ENCODE measurements at places on chromosomes 6 and 20. TPM values are rescaled to one million over a fixed set of nuclear protein-coding genes. Genes with fewer than 3 reads are reported as not detected.

SLC22A2 gene
- 0.10 TPM for polyA plus RNA-seq

SIRPB1 gene
- 4.3 TPM for polyA plus RNA-seq

GSTA3 gene
- polyA plus RNA-seq, result not detected

SLC32A1 gene
- polyA plus RNA-seq, result not detected

OPRM1 gene
- polyA plus RNA-seq, result not detected

ALDH8A1 gene
- polyA plus RNA-seq, result 2.0 TPM

KHDC1 gene
- 7.0 TPM for polyA plus RNA-seq

ENPP4 gene
- 40.8 TPM for polyA plus RNA-seq

TTK gene
- 8.3 TPM for polyA plus RNA-seq

- peak; percentile 96 for DNase-seq
Observed at GRCh38 chr20:8244637-8245036, 112.6 kb downstream of the PLCB1 start.

DNA sequence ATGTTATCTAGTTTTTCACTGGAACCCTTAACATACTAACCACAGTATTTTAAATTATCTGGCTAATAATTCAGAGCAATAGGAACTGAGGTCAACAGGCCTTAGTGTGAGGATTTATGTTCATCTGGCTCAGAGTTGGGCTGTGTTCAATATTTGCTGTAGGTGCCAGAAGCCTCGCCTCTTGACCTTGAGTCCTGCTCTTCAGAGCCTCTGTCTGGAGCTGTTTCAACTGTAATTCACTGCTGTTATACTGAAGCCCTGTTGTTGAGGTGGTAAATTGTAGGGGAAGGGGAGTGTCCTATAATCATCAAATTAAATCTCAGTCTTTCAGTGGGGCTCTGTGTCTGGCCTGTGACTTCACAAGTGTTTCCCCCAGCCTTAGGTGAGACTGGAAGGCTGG is 184.4 kb downstream of the CDH26 start:
- DNase-seq, result no peak

GRCh38 chr20:49825521-49826033 is 12.9 kb downstream of the SLC9A8 start:
- no peak for DNase-seq

DNA sequence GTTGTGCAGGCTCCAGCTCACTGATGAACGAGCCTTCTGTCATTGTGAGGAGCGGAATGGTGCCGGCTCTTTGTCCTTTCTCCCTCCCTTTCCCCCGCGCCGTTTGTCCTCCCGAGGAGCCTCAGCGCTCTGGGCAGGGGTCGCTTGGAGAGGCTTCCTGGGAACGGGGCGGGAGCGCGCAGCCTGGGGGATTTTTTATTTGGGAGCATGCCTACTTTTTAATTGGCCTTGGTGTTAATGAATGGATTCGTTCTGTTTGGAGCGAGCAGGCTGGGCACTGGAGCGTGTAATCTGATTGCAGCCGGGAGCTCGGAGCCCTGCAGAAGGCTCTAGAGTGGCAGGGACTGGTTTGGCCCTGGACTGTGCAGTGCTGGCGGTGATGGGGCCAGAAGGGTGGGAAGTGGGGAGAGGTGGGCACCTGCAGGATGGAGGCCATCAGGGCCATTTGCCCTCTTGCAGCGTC is 118.8 kb downstream of the CDH4 start:
- no peak for DNase-seq

GRCh38 chr20:41649489-41649888 is 31.3 kb upstream of the CHD6 start:
- no peak for DNase-seq

GRCh38 chr6:14730654-14731053 is 515.2 kb upstream of the JARID2 start:
- DNase-seq, result peak; percentile 85

DNA sequence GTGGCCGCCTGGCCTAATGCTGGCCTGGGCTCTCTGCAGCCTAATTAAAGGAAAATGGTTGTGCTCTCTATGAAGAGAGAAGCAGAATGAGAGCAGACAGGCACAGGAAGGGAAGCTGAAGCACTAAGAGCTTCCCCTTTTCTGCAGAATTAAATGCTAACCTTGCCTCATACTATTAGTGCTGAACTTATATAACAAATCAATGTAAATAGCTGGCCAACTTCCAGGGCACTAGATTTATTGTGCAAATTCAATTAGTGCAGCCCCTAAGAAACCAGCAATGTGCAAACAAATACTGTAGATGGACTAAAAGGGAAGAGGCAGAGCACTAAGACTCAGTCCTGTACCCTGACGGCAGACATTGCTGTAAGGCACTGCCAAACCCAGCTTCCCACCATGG is 36.1 kb upstream of the INSM1 start:
- DNase-seq, result no peak

DNA sequence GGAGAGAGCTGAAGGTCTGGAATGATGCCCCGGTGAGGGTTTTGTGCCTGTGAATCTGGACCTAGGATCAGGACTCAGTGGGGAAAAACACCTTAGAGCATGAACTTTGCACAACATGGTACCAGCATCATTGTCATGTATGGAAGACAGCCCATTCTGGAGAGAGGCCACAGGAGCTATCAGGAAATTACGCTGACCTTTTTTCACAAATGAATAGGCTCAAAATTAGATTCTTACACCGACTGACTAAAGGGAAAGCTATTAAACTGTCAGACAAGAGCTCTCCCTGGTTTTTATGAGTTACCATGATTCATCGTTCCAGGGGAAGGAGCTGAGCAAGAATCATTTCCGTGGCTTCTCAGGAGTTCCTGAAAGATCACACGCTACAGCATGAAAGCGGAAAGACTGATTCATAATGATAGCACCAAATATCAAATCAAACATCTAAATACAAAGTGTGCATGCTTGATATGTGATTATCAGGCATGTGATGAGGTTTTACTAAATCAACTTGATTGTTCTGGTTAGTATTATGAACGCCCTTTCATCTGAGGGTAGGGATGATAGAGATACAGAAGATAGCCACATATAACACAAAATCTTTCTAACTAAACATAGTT is 224.9 kb upstream of the SMLR1 start:
- DNase-seq, result no peak

- DNase-seq, result no peak
Observed at GRCh38 chr20:61753316-61753942, 312.3 kb downstream of the TAF4 start.

DNA sequence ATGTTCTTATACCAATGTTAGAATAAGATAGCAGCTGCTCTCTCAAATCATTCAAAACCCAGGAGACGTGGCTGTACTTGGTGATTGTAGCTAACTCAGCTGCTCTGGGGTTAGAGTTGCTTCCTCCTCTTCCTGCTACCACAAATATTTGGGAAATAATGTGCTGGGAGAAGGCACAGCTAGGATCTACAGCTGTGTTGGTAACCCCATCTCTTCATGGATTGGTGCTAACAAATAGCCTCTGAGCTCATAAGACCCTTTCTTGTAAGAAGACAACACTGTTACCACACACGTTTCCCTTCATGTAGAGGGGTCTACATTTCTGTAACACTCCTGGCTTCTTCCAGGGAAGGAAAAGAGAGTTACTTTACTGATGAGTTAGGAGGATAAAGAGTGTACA is 911.0 kb upstream of the CITED2 start:
- peak; percentile 56 for DNase-seq

- no peak for DNase-seq
Observed at GRCh38 chr20:33130568-33131061, 37.3 kb upstream of the BPIFA2 start.

DNA sequence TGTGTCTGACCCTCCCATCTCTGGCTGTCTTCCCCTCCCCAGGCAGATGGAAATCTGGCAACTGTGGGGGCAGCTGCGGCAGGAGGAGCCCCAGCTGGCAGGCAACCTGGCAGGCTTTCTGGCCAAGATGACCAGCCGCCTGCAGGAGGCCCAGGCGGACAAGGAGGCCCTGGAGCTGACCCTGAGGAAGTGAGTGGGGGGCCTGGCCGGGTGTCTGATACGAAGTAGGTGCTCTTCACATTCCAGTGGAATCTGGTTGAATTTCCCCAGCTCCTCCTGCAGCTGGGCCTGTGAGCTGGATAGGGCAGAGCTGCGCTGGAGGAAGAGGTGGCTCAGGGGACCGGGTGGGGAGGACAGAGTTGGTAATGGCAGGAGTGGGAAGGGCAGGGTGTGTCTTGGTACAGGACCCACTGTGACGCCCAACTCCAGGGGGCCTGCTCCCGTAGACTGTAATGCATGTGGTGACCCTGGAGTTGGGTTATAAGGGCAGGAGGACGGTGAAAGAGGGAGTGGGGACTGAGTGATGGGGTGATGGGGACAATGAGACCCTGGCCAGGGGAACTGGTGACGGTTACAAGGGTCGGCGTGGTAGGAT is 19.7 kb downstream of the RAB44 start:
- DNase-seq, result no peak

DNA sequence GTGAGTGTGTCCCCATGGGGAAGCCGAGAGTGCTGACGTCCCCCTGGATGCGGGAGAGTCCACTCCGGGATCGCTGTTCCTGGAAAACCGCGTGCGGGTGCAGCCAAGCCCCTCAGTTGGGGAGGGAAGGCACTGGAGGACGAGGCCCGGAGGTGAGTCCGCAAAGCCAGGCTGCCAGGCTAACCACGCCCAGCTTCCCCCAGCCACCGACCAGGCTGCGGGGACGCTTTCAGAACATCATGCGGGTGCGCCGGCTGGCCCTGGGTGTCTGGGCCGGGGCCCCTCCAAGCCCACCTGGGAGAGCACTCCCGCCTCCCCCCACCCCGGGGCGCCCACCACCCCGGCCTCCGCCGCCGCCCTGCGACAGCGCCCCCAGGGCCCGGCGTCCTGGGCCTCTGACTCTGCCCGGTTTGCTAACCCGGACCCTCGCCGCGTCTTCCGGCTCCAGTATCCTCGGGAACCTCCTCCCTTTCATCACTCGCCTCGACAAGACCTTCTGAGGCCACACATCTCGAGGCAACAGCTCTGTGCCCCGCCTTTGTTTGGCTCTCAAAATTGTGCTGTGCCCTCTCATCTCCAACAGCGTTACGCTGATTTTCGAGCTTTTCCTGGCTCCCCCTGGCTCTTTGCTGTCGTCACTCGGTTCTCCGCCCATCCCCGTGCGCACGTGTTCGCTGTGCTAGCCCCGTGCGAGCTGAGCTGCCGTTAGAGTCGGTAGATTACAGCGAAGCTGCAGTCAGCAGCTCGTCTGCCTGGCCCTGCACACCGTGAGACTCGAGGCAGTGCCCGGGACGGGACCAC is 47.1 kb upstream of the ENTPD6 start:
- peak; percentile 71 for DNase-seq

DNA sequence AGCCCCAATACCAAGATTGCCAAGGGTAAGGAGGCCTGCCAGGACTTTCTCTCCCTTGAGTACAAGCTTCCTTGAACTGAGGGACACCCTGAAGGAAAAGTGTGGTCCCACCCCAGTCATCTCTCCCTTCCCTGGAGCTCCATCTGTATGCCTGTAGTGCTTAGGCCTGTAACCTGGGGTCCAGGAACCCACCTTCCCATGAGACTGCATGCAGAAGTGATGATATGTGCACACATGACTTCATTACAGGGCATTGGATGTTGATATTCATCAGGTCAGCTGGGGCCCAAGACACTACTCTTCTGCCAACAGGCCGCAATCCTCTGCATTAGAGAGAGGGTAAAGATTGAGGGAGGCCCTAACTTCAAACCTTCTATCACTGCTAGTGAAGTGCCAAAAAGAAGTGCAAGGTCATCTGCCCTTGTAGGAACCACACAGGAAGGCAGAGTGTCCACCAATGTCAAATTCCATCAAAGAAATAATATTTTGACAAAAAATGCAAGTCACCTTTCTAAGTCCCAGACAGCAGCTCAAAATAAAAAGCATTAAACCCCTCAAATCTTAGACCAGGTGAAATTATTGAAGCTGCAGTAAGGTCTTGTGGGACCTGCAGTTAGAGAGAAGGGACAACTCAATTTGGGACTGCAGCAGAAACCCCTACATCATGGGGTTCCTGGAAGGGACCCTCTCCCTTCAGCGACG is 5.1 kb downstream of the HLA-F start:
- DNase-seq, result no peak

DNA sequence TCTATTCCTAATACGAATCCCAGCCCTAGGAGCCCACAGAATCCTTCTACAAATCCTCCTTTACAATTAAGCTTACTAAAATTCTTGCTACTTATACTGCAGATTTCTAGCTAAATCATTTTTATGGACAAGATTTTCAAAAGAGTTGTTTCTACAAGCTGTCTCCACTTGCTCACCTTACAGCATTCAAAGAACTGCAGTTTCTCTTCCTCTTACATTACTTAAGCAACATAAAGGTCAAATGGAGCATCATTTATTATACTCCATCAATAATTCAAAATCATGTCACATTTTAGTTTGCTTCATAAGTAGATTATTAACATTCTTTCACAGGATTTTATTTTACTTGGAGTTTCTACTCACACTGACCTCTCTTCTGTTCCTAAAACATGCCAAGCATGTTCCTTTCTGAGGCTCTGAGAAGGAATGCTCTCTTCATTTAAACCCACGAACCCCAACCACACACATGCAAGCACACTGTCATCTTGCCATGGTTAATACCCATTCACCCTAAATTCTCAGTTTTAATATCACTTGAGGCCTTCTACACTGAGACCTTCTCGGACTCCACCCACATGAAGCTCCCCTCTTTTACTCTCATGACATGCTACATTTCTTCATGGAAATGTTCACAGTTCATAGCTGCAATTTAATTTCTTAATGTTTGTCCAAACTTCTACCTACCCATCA is 388.2 kb downstream of the TBC1D32 start:
- no peak for DNase-seq

DNA sequence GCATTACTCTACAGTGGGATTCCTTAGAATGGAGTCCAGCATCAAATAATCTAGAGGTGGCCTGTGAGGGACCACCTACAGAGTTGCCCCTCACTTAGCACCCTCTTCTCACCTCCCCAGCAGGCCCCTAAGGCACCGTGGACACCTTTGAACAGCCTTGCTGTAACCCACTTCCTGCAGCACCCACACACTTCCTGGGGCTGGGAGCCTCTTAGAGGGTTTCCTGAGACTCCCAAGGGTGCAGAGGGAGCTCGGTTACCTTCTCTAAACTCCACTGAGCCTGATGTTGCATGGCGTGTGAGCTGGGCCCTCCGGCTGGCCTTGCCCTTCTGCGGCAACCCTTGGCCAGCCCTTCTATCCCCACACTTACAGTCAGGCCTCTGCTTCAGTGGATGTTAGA is 7.3 kb upstream of the SIRPG start:
- no peak for DNase-seq

GRCh38 chr20:14882157-14882556 is 544.7 kb upstream of the FLRT3 start:
- no peak for DNase-seq

DNA sequence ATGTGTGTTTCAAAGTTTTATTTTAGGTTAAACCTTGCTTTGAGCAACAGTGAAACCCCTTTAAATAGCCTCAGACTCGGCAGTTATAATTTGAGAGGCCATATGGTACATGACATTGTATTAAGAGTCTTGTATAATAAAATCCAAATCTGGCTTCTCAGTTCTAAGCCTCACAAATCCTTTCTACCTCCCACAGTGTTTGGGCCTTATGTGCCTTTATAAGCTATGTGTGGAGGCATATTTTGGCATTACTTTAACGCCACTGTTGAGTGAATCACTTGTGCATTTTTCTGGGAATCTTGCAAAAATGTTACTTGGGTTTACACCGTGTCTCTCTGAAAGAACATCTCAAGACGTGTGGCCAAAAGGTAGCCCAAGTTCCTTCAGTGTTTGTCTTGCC is 152.4 kb downstream of the COL9A1 start:
- DNase-seq, result no peak

- peak; percentile 80 for DNase-seq
Observed at GRCh38 chr6:116405652-116406356, 35.1 kb downstream of the DSE start.

GRCh38 chr6:45835721-45836437 is 179.8 kb downstream of the CLIC5 start:
- no peak for DNase-seq
